Stimulated activated CD4-positive, alpha-beta T cell treated with anti-CD3 and anti-CD28 coated beads, Interleukin-15, amount 100 ng/mL, for 48 hours (primary cell): ENCODE measurements at places on chromosomes 2 and 18.
A peak's percentile ranks its signal among the peaks of the same experiment; 100 is the strongest.

- no peak for DNase-seq
These were observed 248.3 kb downstream of the PLCL1 start for GRCh38 chr2:198052741-198053140.

GRCh38 chr2:238261718-238262375 is 22.0 kb upstream of the HES6 start:
- DNase-seq, result no peak

- DNase-seq, result no peak
These were observed 120.9 kb downstream of the PTGR3 start for GRCh38 chr18:75088021-75088506.

- DNase-seq, result no peak
These were observed 8.0 kb upstream of the SESTD1 start for GRCh38 chr2:179272406-179273192.

DNA sequence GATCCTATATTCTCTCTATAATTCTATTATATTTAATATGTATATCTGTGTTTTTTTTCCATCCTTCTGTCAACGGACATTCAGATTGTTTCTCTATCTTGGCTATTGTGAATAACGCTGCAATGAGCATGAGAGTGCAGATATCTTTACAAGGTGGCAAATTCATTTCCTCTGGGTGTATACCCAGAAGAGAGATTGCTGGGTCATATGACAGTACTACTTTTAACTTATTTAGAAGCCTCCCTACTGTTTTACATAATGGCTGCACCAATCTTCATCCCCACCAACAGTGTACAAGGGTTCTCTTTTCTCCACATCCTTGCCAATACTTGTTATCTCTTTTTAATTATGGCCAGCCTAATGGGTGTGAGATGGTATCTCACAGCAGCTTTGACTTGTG is 66.5 kb downstream of the TSPYL6 start:
- DNase-seq, result no peak

DNA sequence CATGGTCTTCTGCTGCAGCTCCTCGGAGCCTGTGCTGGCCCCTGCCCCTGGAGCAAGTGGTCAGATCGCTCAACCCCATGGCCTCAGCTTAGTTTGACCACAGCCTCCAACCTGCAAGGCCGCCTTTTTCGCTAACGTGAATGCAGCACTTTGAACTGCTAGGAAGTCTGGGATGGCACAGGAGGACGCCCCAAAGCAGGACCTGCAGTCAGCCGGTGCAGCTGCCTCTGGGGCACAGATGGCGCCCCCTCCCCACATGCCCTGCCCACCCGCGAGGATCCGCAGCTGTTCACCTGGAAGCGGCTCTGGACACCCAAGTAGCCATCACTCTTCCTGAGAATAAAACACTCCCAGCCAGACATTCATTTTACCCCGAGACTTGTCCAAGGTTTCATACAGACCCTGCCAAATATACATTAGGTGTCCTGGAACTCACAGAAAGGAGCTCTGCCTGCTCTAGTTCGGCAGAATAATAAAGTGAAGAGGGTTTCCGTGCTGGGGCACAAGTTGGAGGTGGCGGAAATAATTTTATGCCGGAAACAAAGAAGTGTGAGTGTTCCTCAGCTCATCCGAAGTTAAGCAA is 510.1 kb downstream of the EIPR1 start:
- no peak for DNase-seq

DNA sequence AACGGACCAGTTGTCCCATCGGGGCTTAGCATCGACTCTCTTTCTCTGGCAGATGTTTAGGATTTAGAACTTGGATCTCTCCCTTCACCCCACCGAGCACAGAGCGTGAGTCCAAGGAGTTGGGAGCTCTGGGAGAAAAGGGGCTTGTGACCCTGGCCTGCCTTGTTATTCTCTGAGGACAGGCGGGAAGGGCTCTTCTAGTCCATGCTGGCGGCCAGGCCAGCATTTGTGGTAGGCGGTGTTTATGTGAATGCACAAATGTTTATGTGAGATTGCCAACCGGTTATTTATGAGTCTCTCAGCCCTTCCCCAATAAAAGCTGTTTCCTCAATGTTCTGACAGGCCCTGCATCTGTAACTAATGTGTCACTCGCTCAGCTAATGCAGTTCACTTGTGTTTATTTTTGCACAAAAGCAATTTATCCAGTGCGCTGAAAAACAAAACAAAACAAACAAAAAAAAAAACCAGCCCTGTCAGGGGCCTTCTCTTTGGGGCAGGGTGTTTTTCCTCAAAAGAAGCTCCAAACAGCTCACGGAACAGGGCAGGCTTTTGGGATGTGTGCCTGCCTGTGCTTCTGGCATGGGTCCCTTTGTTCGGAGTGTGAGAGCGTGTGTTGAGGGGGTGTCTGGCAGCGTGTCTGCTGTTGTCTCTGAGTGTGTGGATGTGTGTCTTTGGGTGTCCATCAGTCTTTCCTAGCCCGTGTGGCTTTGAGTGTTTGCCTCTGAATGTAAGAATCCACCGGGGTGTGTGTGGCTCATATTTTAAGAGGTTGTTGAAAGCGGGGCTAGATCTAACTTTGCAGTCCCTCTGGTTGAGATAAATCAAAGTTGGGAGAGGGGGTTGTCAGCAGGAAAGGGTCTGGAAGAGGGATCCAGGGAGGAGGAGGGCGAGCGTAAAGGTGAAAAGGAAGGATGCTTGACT is 52.8 kb upstream of the HAAO start:
- no peak for DNase-seq

GRCh38 chr2:43107679-43108078 is 118.7 kb downstream of the ZFP36L2 start:
- no peak for DNase-seq

DNA sequence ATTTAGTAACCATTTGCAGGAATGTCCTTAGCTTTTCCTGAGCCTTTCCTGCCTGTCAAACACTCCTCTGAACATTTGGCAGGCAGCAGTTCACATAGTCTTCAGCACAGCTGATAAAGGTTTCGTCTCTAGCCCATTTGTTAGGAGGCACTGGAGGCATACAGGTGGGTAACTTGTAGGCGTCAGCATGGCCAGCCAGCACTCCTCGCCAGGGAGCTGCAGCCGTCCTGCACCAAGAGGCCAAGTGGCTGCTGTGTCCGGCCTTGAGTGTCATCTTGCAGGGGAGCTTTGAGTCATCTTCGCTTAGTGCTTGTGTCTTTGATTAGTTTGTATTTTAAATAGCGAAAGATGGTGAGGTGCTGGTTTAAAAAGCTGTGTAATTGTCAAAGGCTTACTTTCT is 120.3 kb upstream of the NFATC1 start:
- DNase-seq, result no peak

- DNase-seq, result no peak
These were observed 8.8 kb downstream of the LBH start for GRCh38 chr2:30239986-30240752.

- no peak for DNase-seq
These were observed 486.6 kb upstream of the HS6ST1 start for GRCh38 chr2:128805237-128805636.

- DNase-seq, result no peak
These were observed 63.8 kb upstream of the SP3 start for GRCh38 chr2:174028935-174029334.

- no peak for DNase-seq
These were observed 2.4 kb downstream of the PRELID3A start for GRCh38 chr18:12410081-12410481.

DNA sequence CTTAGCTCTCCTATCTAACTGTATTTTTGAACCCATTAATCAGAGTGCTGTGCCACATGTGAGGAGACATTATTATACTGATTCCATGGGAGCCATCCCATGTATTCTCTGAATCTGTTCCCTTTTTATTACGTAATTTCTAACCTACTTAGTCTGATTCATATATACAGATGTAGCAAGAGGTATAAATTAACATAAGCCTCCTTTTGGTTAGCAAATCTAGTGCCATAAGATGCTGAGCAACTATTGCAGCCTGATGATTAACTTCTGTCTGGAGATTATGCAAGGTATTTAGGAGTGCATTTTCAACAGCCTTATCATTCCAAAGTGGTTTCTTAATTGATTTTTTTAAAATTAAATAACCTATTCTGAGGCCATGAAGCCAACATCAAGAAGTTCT is 114.1 kb upstream of the MSH2 start:
- no peak for DNase-seq

- DNase-seq, result no peak
These were observed 14.8 kb downstream of the LPIN1 start for GRCh38 chr2:11761259-11761658.

DNA sequence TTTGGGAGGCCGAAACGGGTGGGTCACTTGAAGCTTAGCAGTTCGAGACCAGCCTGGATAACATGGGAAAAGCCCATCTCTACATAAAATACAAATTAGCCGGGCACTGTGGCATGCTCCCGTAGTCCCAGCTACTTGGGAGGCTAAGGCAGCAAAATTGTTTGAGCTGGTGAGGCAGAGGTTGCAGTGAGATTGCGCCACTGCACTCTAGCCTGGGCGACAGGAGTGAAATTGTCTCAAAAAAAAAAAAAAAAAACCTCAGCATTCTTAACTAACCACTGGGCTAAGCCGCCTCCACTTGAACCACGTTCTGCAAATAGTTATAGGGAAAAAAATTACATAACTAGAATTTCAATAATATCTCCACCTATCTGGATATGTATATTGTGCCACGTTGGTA is 2.3 kb downstream of the FOXI3 start:
- DNase-seq, result no peak

- no peak for DNase-seq
These were observed 190.4 kb downstream of the FMNL2 start for GRCh38 chr2:152525277-152525838.

DNA sequence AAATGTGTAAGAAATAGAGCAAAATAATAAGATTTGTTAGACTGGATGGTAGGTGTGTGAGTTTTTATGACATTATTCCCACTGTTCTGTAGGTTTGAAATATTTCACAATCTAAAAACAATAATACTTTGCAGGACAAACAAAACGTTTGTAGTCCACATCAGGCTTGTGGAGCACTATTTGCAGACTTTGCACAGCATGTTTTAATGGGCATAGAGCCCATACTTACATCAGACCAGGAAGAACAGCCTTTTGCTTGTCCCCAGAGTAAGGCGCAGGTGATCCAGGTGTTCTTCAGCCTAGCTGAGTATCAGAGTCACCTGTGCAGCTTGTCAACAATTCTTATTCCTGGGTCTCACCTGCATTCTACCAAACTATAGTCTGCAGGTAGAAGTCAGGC is 9.1 kb upstream of the STK39 start:
- DNase-seq, result no peak

DNA sequence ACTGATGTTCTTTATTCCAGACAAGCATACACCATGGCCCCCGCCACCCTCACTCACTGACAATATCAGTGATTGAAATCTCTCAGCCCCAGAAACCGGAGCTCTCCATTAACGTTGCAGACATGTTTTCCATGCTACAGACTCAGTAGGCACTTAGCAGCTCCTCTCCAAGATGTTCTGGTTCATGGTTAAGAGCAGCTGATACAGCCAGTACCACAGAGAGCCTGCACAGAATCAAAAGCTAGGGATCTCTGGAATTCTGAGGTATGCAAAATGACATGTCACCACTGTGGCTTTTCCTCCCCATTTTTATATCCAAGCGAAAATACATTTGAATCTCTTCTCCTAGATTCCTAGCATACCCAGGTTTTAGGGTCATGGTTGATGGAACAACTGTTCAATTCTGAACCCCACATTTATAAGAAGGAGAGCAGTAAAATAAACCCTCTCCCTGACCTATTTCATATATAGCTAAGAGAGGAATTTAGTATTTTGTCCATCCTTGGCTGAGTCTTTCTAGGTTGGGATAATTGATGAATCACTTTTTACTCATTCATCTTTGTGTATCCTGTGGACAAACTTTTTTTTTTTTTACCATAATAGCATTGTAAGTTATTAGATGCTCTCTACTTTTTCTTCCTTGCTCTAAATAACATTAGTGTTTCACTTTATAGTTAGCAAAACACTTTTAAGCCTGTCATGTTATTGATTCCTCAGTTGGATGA is 488.4 kb upstream of the PIK3C3 start:
- DNase-seq, result no peak

DNA sequence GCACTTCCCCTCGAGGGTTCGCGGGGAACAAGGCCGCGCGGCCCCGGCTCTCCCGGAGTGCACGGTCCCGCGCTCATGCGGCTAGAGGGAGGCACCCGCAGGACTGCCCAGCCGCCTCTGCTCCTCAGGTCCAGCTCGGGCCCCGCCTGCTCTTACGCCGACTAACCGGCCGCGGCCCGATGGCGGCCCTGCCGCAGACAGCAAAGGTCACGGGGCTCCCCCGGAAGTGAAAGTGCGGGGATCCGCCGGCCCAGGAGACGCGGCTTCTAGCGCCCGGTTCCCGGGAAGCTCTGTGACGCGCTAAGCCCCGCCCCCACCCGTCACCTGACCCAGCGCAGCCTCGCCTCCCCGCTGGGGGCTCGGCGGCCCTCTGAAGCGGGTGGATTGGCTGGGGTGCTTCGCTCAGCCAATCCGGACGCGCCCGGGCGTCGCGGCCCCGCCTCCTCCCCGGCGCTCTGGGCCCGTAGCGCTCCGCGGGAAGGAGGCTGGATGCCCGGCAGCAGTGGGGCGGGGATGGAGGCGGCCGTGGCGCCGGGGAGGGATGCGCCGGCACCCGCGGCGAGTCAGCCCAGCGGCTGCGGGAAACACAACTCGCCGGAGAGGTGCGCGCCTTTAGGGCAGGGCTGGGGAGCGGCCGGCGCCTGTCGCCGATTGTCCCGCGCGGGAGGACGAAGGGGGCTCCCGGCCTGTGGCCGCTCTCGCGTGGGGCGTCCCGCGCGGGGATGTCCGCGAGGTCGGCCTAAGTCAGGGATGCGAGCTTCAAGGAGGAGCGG is at the start of gene SCLY:
Gene SCLY, plus strand, starts transcription at position 460 of the 773 bp plus-strand sequence. Its CDS starts 54 bp downstream, at position 514.
- DNase-seq, result peak; percentile 97

GRCh38 chr2:37343537-37344434 is 644 bp upstream of the QPCT start:
- no peak for DNase-seq

DNA sequence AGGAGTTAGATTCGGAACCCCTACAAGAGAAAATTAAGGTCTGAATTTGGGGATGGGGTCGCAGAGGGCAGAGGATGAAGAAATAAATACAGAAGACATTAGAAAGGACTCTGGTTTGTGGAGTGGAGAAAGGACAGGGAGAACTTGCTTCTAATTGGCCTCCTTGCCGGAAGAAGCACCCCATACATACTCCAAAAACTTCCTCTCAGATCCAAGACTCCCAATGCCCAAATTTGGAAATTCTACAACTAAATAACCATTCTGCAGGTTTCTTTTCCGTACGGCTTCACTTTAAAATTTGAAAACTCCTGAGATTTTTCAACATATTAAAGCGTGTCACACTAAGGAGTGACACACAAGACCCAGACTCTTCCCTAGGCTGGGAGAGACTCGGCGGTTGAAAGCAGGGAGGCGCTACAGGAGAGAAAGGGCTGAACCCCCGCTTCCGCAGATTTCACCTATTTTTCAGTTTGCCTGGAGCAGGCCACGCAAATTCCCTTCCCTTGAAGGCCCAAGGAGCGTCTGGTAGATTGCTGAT is 478 bp downstream of the CLHC1 start:
- no peak for DNase-seq

DNA sequence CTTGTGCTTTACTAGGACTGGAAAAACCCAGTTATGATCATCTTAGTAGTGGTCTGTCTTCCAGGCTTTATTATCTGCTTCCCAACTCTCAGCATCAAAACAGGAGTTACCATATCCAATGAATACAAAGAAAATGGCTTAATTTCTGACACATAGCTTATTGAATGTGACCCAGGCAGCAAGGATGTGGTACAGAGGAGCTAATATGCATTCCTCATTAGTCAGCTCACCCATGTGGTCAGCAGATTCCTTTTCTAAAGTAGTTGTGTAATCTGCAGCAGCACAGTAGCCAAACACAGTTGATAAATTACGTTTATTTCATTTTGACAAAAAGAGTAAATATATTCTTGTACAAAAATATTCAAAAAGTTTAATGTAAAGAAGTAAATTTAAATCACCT is 43.6 kb downstream of the TSPYL6 start:
- DNase-seq, result no peak
